ENCODE measurements at places on chromosomes 2 and 18.
A peak's percentile ranks its signal among the peaks of the same experiment; 100 is the strongest.

GRCh38 chr2:217247476-217247875 lies 387.6 kb upstream of the TNP1 start:
- H3K27ac ChIP-seq: no peak overlapping the region
- no peaks in the 10 kb centered on the region for H3K36me3 ChIP-seq
- H3K27me3 ChIP-seq: peaks cover 38% of the 10 kb centered on the region
- H3K4me1 ChIP-seq: no peaks in the 10 kb centered on the region

- peaks cover 58% of the 10 kb centered on the region for H3K27me3 ChIP-seq
- H3K4me1 ChIP-seq: no peaks in the 10 kb centered on the region
- DNase-seq: no peak
- no peak overlapping the region for H3K27ac ChIP-seq
- H3K4me3 ChIP-seq: no peak overlapping the region
- no peaks in the 10 kb centered on the region for H3K36me3 ChIP-seq
Measured at GRCh38 chr2:236508466-236508865, 61.2 kb upstream of the ACKR3 start.

DNA sequence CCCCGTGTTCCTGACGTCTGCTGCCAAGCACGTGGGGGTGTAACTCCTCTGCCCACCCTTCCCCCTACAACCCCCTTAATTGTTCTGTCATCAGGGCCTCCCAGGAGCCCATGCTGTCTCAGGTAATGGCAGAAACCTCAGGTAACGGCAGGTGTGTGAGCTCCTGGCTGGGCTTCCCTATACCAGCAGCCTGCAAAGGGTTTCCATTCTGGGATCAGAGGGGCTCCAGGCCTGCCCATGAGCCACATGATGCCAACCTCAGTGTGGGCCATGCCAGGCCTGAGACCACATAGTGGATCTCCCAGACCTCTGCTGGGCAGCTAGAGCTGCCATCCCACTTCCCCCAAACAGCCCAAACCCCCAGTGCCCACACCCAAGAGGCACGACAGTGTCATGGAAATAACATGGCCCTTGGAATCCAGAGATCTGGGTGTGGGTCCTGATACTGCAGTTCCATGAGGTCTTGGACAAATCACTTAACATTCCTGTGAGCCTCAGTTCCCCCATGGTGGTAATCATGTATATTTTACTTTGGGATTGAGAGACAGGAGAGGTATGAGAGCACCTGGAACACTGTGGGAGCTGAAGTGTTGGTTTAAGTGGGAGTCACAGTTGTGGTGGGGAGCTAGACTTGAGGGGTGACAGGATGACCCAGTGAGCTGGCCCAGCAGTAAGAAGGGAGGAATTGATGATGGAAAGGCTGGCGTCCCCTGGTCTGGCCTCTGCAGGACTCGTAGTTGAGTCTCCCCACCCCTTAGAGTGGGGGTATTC lies 59.6 kb downstream of the ATOH8 start:
- peak overlapping the region; percentile 39 for H3K27ac ChIP-seq
- no peak for DNase-seq
- H3K36me3 ChIP-seq: no peaks in the 10 kb centered on the region
- peaks cover 44% of the 10 kb centered on the region for H3K27me3 ChIP-seq
- no peak overlapping the region for H3K4me3 ChIP-seq
- peaks cover 2% of the 10 kb centered on the region for H3K4me1 ChIP-seq

- no peaks in the 10 kb centered on the region for H3K27me3 ChIP-seq
- DNase-seq: no peak
- H3K36me3 ChIP-seq: no peaks in the 10 kb centered on the region
- H3K4me3 ChIP-seq: no peak overlapping the region
Measured at GRCh38 chr2:69237070-69237670, 149.9 kb downstream of the GFPT1 start.

GRCh38 chr2:128692895-128693742 lies 374.5 kb upstream of the HS6ST1 start:
- no peaks in the 10 kb centered on the region for H3K27me3 ChIP-seq
- no peak for DNase-seq
- H3K27ac ChIP-seq: no peak overlapping the region
- H3K36me3 ChIP-seq: no peaks in the 10 kb centered on the region
- H3K4me3 ChIP-seq: no peak overlapping the region

GRCh38 chr2:6545336-6545735 lies 320.4 kb downstream of the CMPK2 start:
- H3K36me3 ChIP-seq: no peaks in the 10 kb centered on the region
- DNase-seq: no peak
- no peak overlapping the region for H3K4me3 ChIP-seq
- no peak overlapping the region for H3K27ac ChIP-seq
- H3K4me1 ChIP-seq: no peaks in the 10 kb centered on the region
